Activated gamma-delta T cell (primary cell): ENCODE measurements at places on chromosomes 7 and 10.

- DNase-seq = no peak
Observed at GRCh38 chr10:68598978-68599770, 39.0 kb downstream of the TET1 start.

DNA sequence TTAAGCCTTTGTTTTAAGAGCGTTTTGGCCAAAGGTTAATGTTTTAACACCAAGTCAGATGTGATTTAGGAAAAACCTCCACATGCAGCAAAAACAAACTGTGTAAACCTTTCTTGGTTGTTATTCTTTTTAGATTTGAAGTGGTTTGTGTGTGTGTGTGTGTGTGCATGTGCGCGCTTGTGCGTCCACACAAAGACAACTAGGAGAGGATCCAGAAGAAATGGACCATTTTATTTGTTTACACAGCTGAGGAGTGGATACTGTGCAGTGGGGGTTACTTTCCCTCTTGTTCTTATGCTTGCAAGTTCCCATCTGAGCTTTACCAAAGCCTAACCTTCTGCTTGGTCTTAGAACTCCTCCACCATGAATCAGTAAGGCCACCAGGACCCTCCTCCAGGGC, 20.0 kb downstream of the TCF7L2 start:
- no peak for DNase-seq

GRCh38 chr7:158409816-158410330, 177.8 kb downstream of the PTPRN2 start:
- DNase-seq = no peak

DNA sequence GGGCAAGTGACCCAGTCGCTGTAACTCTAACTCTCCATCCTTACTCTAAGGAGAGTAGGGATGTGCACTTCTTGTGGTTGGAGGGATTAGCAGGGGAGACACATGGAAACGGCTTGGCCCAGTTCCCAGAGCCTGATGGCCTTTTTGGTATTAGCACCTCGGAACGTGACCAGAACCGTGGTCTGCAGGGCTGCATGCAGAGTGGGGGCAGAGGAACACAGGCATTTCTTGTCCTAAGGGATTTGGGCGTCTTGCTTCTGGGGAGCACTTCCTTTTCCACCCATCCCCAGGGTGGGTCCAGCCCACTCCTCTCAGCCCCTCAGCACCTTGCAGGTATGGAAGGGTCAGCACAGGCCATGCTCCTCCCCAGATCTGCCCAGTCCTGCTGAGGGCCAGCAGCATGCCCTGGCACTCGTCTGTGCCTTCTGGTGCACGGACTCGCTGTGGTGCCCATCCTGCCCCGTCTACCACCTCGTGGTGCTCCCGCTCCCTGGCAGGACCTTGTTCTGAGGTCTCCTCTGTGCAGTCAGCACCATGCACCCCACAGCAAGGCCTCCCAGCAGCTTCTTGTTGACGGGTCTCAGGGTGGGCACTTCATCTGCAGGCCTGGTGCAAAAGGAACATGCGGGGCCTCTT, 109.6 kb downstream of the ACTR3B start:
- no peak for DNase-seq

DNA sequence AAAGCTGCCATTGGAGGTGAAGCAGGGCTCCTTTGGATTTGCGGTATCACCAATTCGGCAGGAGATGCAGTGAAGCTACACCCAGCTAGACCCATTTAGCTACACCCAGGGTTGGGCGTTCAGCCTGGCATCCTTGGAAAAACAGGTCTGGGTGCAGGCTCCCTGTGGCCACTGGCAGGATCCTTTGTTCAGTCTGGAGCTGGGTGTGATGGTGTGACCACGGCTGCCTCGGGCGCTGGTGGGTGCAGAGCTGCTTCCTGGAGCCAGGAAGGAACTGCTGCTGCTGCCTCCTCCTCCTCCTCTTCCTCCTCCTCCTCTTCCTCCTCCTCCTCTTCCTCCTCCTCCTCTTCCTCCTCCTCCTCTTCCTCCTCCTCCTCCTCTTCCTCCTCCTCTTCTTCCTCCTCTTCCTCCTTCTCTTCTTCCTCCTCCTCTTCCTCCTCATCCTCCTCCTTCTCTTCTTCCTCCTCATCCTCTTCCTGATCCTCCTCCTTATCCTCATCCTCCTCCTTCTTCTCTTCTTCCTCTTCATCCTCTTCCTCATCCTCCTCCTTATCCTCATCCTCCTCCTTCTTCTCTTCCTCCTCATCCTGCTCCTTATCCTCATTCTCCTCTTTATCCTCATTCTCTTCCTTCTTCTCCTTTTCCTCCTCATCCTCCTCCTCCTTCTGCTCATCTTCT, 84.0 kb downstream of the GRK5 start:
- no peak for DNase-seq

DNA sequence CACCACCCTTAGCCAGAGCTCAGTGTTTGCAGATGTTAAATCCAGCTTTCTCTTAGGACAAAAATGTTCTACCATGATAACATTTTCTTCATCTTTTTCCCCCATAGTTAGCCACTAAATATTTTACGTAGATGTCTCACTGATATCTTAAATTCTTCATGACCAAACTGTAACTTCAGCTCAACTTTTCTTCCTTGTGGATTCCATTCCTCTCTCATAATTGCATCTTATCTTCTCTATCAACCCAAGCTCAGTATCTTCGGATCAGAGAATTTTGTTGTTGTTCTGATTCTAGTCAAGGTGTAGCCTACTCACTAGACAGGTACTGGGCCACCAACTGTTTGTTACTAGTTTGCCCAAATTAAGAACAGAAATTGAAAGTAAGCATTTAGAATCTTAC, 60.2 kb downstream of the SHOC2 start:
- no peak for DNase-seq

- no peak for DNase-seq
Observed at GRCh38 chr10:131650169-131650705, 250.6 kb upstream of the PPP2R2D start.

DNA sequence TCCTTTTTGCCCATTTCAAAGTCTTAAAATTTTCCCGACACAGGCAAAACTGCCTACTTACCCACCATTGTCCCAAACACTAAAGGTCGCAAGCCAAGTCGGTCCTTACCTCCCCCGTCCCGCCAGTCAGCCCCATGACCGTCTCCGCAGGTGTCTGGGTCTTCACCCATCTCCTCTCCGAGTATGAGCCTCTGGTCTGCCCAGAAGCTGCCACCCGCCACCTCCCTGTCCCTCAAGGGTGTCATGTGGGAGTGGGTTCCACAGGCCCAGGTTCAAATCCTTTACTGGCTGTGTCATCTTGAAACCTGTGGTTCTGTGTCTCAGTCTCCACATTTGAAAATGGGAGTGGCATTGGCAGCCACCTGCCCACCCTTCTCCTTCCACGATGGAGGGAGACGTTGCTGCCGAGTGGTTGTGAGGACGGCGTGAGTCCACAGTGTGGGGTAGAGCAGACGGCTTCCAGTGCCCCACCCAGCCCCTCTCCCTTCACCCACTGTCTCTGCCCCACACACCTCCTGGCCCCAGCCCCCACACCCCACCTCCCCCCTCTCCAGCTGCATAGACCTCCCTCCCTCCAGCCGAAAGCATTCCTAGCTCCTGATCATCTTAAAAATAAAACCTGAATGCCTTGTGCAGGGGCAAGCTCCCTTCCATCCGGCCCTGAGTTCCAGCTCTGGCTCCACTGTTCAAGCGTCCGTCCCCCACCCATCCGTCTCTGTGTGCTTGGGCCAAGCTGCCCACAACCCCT, 35.3 kb downstream of the FOXL3 start:
- no peak for DNase-seq

DNA sequence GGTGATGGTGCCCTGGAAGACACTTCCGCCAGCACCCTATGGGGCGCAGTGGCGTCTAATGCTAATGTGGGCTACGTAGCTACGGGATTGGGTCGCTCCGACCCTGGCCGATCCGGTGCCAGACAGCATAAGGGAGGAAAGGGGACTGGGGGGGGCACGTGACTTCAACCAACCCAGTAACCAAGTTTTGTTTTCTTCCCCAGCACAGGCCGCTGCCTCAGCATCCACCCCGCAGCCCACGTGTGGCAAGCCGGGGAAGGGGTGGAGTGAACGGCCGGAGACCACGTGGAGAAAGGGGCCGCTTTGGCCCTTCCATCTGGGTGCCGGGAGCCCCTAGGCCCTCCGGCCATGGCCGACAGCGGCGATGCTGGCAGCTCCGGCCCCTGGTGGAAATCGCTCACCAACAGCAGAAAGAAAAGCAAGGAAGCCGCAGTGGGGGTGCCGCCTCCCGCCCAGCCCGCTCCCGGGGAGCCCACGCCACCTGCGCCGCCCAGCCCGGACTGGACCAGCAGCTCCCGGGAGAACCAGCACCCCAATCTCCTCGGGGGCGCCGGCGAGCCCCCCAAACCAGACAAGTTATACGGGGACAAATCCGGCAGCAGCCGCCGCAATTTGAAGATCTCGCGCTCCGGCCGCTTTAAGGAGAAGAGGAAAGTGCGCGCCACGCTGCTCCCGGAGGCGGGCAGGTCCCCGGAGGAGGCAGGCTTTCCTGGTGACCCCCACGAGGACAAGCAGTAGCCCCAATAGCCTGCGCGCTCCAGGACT, 2.5 kb downstream of the PRR15 start:
- no peak for DNase-seq

DNA sequence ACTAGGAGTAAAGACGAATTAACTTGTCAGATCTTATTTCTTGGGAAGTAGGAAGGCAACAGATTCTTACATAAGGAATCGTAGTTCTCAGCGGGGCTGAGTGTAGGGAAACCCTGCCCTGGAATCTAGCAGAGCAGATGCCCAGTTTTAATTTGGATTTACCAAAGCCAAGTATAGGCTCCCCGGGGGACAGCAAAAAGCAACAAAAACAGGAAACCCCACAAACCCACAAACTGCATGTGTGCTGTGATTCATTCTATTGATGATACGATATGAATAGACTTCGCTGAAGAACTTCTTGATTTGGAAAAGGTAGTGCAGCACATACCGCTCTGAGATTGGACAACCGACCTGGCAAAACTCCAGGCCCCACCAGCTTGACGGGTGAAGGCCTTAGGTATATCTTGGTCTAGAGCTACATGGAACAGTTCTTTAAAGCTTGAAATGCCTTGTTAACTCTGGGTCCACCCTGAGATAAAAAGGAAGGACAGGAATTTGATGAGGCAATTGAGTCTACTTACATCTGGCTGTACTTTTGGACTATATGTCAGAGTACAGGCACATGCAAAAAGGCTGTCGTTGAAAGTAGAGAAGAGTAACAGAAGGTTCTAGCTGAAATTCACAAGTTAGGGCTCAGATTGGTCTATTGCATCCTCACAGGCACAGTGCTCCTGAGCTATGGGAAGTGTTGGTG, 49.1 kb downstream of the STRA8 start:
- no peak for DNase-seq

DNA sequence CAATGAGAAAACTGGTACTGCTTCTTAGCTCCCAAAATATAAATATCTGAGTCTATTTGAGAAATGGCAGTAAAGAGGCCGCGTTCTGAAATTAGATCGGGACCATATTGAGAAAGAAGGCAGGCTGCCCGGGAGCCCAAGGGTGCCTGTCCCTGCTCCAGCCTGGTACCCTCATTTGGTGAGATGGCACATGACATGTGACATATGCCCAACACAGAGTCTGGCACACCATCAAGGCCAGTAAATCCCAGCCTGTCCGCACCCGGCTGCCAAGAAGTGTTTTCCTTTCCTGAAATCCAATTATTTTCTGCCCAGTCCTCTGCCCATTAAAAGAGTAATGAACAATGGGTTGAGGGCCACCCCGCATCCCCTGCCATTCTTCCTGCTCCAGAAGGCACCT, 66.4 kb downstream of the CDH23 start:
- no peak for DNase-seq

DNA sequence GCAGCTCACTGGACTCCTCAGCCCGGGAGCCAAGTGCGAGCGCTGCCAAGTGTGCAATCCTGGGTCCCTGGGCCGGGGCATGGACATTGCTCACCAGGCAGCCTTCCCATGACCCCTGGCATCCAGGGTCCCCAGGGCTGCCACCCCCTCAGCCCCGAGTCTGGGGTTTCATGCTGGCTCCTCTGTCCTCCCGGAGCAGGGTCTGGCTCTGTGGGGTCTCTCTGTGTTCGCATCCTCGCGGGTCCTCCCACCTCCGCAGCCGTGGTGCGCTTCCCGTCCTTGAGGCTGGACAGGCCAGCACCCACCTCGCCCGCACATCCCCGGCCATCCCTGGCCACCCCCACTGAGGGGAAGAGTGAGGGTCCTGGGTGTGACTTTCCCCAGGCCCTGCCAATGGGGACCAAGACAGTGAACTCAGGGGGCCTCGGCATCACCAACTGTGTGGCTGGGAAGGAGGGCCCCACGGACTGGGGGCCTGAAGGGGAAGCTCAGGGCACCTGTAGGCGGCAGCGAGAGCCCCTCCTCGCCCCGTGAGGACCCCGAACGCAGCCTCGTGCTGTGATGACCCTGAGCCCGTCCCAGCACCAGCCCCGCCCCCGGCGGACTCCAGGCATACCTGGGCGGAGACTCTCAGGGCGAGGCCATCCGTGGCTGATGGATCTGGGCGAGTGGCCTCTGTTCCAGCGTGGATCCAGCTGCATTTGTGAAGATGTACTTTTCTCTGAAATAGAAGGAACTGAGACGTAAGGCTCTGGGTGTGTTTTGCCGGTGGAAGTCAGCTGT, 50.3 kb upstream of the CFAP46 start:
- no peak for DNase-seq

DNA sequence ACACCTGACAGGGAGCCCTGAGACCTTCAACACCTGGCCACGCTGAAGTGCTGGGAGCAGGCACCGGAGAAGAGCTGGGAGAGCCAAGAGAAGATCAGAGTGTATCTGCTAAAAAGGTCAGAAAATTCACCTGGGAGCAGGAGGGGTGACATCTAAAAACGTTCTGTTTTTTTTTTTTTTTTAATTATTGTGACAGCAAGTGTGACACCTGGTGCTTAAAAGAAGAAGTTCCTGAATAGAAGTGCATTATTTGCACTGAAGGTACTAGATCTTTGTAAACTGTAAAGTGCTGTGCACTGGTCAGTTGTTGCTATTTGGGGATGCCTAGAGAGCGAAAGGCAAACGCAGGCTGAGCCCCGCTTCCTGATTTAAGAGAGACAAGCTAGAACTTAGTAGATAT, 422.0 kb downstream of the PLXNA4 start:
- DNase-seq = no peak

DNA sequence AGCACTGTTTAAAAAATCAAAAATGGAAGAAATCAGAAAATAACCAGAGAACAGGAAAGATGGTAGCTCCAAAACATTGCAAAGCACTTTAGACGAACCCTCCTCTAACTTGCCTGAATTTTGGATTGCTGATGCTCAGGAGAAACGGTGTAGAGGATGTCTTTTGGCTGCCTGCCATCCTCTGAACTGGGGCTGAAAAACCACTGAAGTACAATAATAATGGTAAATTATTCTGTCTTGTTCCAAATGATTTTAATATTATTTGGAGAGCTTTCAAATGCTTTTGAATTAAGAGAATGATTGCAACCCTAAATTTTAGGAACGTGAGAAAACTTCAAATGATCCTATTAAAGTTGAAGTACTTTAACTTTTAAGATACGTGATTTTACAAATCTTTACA, 167.3 kb upstream of the SLC13A1 start:
- DNase-seq = no peak

GRCh38 chr7:156612930-156613329, 27.6 kb upstream of the RNF32 start:
- no peak for DNase-seq

GRCh38 chr7:78301407-78301806, 502.8 kb downstream of the PHTF2 start:
- no peak for DNase-seq

GRCh38 chr7:136027160-136027559, 50.0 kb upstream of the MTPN start:
- no peak for DNase-seq
